ENCODE measurements at places on chromosomes 7 and 10. TPM values are rescaled to one million over a fixed set of nuclear protein-coding genes. Genes with fewer than 3 reads are reported as not detected.

TEX36 gene
- total RNA-seq, result not detected

DNA sequence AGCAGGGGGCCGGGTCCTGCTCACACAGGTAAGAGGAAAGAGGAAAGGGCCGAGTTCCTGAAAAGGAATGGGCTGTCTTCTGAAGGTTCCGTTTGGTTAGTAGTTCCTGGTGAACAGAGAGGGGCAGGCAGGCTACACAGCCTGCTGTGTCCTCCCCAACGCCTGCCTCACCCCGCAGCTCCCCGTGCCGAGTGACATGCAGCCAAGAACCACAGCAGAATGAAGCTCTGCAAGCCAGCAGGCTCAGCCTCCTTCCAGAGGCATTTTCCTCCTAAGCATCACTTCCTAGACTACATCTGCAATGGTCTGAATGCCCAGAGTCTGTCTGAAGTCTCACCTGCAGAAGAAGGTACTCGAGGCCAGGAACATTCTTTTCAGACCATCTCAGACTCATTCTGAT, 202.4 kb upstream of the TCERG1L start:
- DNase-seq, result no peak

DNA sequence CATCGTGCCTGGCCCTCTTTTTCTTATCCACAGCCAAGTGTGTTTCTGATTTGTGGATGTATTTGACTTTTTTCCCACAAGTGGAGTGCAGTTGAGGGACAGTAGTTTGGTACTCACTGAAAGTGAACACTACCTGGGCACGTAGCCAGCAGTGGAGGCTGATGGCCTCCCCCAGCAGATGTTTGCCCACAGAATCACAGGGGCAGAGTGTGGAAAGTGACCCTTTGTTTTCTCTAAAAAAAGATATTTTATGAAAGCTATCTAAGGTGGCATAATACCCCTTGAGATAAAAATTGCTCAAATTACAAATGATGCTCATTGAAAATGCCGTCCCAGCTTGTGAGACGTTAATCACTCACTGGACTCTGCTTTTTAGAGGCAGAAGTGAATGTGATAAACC, 29.1 kb downstream of the WDR37 start:
- no peak for DNase-seq

GRCh38 chr7:107890493-107890961, 456 bp upstream of the DLD start:
- no peak for DNase-seq

DNA sequence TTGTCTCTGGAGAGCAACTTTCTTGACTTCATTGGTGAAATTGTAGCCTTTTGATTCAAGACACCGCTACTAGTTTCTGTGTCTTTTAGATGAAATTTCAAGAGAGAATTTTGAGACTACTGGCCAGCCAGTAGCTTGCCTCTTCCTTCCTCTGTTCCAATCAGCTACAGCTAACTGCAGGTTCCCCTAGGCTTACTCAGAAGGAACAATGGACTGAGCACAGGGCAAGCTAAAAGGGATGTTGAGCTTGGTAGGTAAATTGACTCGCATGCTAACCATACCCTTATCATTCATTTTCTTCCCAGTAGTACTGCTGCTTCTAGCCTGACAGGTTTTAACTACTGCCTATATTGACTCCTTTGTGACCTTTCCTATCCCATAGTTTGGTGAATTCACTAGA, 81.1 kb downstream of the RUNDC3B start:
- DNase-seq, result no peak

ZNF735 gene
- not detected for total RNA-seq

DNA sequence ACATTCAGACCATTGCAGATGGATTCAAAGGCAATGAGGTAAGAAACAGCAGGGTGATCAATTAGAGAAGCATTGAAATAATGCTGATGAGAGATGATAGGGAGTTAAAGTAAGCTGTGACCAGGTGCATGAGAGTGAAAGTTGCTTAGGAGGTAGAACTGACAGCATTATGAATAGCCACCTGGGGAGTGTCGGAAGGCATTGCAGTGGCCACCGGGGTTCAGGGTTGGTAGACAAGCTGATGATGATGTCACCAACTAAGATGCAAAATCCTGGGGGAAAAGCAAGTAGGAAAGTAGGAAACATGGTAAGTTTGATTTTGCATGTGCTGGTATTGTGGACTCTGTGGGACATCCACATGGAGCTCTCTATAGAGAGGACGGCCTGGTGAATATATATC, 211.9 kb upstream of the ETV1 start:
- DNase-seq, result no peak

DNA sequence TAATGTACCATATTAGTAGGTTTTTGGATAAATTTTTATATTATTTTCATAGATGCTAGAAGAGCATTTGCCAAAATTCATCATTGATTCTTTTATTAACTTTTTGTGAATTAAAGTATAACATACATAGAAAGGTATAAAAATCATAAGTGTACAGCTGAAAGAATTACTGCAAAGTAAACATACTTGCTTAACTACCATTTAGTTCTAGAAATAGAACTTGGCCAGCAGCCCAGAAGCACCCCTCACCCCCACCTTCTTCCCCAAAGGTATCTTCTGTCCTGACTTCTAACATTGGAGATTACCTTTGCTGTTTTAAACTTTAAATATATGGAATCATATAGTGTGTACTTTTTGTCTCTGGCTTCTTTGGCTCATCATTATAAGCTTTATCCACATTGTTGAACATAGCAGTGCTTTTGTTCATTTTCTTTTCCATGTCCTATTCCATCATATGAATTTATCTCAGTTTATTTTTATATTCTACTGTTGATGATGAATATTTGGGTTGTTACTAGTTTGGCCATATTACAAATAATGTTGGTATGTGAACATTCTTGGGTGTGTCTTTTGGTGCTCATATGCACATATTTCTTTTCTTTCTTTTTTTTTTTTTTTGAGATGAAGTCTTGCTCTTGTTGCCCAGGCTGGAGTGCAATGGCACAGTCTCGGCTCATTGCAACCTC, 142.8 kb downstream of the ADK start:
- DNase-seq, result no peak
